ENCODE measurements at places on chromosomes 6 and 20.

DNA sequence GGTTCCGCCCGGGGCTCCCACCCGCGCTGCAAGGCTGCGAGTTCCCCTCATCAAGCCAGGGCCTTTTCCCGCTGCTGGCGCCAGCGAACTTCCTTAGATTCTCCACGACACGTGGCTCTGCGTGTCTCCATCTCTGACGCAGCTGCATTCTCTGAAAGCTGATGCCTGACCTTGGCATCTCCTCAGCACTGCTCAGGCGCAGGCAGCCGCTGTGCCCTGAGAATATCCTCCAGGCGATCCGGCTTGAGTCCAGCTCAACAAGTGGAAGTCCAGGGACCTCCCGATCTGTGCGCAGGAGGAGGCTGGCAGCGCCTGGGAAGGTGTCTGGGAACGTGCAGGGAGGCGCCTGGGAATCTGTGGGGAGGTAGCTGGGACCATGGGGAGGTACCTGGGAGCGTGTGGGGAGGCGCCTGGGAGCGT lies 171.2 kb upstream of the THBS2 start:
- no peak for DNase-seq

DNA sequence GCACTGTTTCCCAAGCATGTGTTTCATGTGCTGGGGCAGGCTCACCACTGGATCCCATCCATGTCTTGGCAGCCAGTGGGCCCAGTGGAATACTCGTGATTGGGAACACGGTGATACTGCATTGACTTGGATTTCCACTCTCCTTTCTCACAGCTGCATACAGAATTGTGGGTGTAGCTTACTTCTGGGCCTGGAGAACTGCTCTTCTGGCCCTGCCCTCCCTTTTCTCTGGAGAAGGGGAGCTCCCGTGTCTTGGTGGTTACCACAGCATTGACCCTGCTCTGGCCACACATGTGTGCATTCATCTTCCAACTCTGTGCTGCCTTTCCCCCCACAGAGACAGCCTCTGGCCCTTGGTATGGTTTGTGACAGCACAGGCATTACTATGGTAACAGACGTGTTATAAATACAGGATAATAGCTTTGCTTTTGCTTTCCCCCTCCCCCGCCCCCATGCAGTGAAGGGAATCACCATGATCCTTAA lies 21.6 kb downstream of the SOBP start:
- no peak for DNase-seq

- no peak for DNase-seq
Measured at GRCh38 chr6:49570474-49571079, 20.1 kb downstream of the C6orf141 start.

DNA sequence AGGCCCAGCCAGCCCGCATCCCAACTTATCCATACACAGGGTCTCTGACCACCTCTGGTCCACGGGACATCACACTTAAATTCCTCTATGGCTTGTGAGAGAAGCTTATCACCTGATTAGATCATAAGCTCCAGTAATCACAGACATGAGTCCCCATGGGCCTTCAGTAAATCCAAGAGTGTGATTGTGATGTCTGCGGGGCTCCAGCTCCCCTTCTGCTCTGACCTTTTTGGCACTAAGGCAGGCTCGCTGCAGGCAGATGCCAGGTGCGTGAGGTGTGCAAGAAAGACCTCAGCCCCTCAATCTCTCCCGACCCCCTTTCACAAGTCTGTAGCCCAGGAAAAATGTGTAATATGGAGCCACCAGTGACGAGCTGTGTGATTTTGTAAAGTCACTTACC lies 127.6 kb upstream of the DUSP22 start:
- no peak for DNase-seq

DNA sequence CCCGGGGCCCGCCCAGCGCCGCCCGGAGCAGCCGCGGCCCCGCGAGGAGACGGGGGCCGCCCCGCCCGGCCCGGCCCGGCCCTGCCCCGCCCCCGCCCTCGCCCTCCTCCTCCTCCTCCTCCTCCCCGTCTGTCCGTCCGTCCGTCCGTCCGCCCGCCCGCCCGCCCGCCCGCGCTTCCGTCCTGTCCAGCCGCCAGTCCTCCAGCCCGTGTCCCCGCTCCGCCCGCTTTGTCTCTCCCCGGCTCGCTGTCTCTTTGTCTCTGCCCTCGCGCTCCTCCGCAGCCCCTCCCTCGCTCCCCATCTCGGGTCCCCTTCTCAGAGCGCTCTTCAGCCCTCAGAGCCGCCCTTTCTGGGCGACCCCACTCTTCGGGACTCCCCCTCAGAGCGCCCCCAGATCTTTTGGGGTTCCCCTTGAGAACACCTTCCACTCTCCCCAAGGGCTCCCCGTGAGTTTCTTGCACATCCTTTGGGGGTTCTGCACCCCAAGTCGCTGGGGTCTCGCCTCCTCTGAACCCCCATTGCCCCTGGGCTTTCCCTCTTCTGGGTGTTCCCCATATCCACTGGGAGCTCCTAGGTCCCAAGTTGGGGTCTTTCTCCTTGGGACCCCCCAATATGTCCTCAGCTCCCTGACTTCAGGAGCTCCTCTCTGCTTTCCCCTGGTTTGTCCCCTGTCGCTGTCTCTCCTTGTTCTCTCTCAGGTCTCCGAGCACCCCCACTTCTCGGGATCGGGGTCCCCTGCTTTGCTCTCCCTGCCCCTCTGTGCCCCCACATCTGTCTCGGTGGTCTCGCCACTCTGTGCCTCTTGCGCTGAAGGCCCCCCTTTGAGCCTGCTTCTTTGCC lies 79.5 kb upstream of the MYL9 start:
- peak; percentile 22 for DNase-seq

GRCh38 chr20:33490934-33491656 lies 1.2 kb downstream of the CBFA2T2 start:
- DNase-seq, result no peak

- DNase-seq, result no peak
Measured at GRCh38 chr6:53014744-53015143, 19.7 kb upstream of the GSTA4 start.

Data from activated CD4-positive, alpha-beta T cell treated with anti-CD3 and anti-CD28 coated beads, Interleukin-2, amount 50 U/mL, for 4 hours (primary cell).